IMR-90 (cell line): ENCODE measurements at places on chromosomes 12 and 14.

- no peak for DNase-seq
- no peaks in the 10 kb centered on the region for H3K27me3 ChIP-seq
- H3K4me1 ChIP-seq: peaks cover 2% of the 10 kb centered on the region; the same call in 1 of the 2 replicates
- H3K4me3 ChIP-seq: no peak overlapping the region
- no peaks in the 10 kb centered on the region for H3K36me3 ChIP-seq
- no peak overlapping the region for H3K27ac ChIP-seq
Observed at GRCh38 chr12:25494926-25495325, 58.2 kb downstream of the LMNTD1 start.

DNA sequence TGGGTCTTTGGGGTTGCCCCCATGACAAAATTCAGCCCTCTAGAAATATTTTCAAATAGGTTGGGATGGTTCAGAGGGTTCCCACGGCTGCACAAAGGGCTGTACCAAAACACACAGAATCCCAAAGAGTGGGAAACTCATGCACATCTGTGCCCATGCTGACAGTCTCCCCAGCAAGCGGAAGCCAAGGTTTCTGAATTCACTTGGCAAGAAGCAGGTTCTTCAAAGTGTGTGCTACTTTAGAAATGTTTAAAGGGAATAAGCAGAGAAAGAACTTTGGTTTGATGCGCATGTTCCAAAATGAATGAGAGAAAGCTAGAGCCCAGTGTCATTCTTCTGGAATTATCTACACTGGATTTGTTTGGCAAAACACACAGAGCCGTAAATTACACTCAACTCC, 46.7 kb downstream of the FOXN3 start:
- peaks cover 25% of the 10 kb centered on the region for H3K4me1 ChIP-seq
- H3K27me3 ChIP-seq: no peaks in the 10 kb centered on the region
- H3K27ac ChIP-seq: no peak overlapping the region
- H3K36me3 ChIP-seq: no peaks in the 10 kb centered on the region
- DNase-seq: no peak

GRCh38 chr12:101743242-101743641, 4.0 kb upstream of the SYCP3 start:
- DNase-seq: no peak
- H3K36me3 ChIP-seq: peaks cover 23% of the 10 kb centered on the region
- no peaks in the 10 kb centered on the region for H3K27me3 ChIP-seq
- no peak overlapping the region for H3K4me3 ChIP-seq
- H3K27ac ChIP-seq: no peak overlapping the region
- H3K4me1 ChIP-seq: no peaks in the 10 kb centered on the region

- DNase-seq: no peak
- H3K4me3 ChIP-seq: no peak overlapping the region
- H3K4me1 ChIP-seq: 0 out of 2 replicates have a peak, but pooled peaks cover 3% of the 10 kb centered on the region
- no peak overlapping the region for H3K27ac ChIP-seq
Observed at GRCh38 chr12:123003257-123003656, 22.8 kb downstream of the ARL6IP4 start.

DNA sequence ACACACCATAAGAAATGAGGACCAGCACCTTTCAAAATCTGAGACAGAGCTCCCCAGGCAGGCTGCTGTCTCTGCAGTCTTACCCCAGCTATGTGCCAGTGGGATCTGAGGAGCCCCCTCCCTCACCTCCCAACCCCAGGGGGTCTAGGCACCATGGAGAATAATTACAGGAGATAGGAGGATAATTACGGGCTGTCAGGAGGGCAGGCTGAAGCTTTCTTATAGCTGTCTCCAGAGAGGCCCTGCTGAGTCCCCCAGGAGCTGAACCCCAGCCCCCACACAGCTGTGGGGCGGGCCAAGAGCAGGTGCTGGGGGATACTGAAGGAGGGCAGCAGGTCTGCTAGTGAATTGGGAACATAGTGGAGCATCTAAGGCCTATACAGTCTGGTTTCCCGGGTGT, 6.8 kb downstream of the CPNE6 start:
- peaks cover 90% of the 10 kb centered on the region for H3K27me3 ChIP-seq
- no peaks in the 10 kb centered on the region for H3K36me3 ChIP-seq
- H3K27ac ChIP-seq: no peak overlapping the region
- peaks cover 2% of the 10 kb centered on the region; the same call in 1 of the 2 replicates for H3K4me1 ChIP-seq
- no peak for DNase-seq

- no peaks in the 10 kb centered on the region for H3K4me1 ChIP-seq
- no peak overlapping the region for H3K4me3 ChIP-seq
Observed at GRCh38 chr12:91695964-91696363, 449.7 kb downstream of the BTG1 start.

GRCh38 chr12:67504026-67504425, 144.5 kb upstream of the DYRK2 start:
- H3K27ac ChIP-seq: no peak overlapping the region
- H3K27me3 ChIP-seq: peaks cover 13% of the 10 kb centered on the region
- no peaks in the 10 kb centered on the region for H3K4me1 ChIP-seq
- H3K4me3 ChIP-seq: no peak overlapping the region
- no peaks in the 10 kb centered on the region for H3K36me3 ChIP-seq
- no peak for DNase-seq

GRCh38 chr12:58873496-58873895, 46.8 kb downstream of the LRIG3 start:
- H3K27me3 ChIP-seq: no peaks in the 10 kb centered on the region
- H3K36me3 ChIP-seq: peaks cover 54% of the 10 kb centered on the region
- no peak overlapping the region for H3K4me3 ChIP-seq
- no peak for DNase-seq
- H3K4me1 ChIP-seq: peaks cover 3% of the 10 kb centered on the region; the same call in 1 of the 2 replicates
- H3K27ac ChIP-seq: no peak overlapping the region

DNA sequence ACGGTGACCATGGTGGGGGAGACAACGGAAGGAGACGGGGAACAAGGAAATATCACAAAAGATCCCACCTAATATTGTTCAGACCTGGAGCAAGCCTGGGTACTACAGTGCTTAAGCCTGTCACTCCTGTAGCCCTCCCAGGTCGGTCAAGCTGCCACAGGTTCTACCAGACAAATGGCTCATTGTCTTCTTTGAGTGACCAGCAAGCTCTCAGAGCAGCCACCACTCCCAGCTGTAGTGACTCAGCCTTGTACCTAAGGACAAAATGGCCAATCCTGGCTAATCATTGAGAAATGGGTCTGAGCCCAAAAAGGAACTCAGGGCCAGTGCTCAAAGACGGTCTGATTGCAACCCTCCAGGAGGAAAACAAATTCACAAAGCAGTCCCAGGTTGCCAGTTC, 238.4 kb upstream of the NOS1 start:
- no peaks in the 10 kb centered on the region for H3K36me3 ChIP-seq
- DNase-seq: no peak
- no peaks in the 10 kb centered on the region for H3K4me1 ChIP-seq

DNA sequence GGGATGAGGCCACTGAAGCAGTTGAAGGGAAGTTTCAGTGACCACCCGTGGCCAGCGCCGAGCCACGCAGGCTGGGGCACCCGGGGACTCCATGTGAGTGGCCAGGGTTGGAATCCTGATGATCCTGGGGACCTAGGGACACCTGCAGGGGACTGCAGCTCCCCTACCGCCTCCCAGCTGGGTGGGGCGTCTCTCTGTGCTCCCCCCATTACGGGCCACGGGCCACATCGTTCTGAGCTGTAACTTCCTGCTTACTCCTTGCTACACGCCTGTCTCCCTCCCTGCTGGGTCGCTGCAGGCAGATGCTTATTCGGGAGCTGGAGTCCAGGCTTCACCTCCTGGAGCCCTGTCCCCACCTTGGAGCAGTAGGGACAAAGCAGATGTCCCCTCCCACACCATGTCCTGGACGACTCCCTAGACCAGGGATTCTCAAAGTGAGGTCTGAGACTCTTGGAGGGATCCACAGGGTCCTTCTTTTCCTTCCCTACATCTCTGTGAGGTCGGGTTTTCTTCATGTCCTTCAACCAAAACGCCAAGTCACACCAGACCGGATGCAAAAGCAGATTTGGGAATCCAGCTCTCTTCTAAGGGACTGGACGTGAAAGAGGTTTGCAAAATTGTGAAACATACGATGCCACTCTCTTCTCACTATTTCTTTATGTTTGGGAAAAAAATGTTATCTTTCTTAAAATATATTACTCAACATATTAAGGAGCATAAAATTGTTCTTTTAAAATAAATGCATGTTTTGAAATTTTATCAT, 85.9 kb upstream of the NCOR2 start:
- H3K36me3 ChIP-seq: no peaks in the 10 kb centered on the region
- H3K4me3 ChIP-seq: no peak overlapping the region
- H3K27ac ChIP-seq: peak overlapping the region; percentile 39; the same call in 1 of the 2 replicates
- no peaks in the 10 kb centered on the region for H3K27me3 ChIP-seq
- peaks cover 25% of the 10 kb centered on the region for H3K4me1 ChIP-seq

- DNase-seq: no peak
- H3K4me1 ChIP-seq: no peaks in the 10 kb centered on the region
- H3K36me3 ChIP-seq: no peaks in the 10 kb centered on the region
- peaks cover 88% of the 10 kb centered on the region for H3K27me3 ChIP-seq
- no peak within 1 kb of the TSS for H3K27ac ChIP-seq
Observed at GRCh38 chr12:54028314-54029201, at the start of gene HOXC6. Gene HOXC6, plus strand, starts transcription at chr12:54028440. Its CDS starts 82 bp downstream, at chr12:54028522.

DNA sequence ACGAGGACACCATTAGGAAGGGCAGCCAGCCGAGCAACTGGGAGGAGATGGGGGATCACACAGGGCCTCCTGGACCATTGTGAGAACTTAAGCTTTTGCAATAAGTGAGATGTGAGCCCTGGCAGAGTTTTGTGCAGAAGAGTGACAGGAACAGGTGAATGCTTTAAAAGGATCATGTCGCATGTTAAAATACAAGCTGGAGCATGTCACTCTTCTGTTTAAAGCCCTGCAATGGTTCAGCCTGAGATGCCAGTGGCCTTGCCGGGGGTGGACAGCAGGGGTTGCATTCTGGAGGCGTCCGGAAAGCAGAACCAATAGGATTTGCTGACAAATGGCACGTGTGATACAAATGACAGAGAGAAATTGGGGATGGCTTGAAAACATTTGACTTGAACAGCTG, 137.5 kb upstream of the RFLNA start:
- H3K27me3 ChIP-seq: peaks cover 42% of the 10 kb centered on the region
- no peaks in the 10 kb centered on the region for H3K36me3 ChIP-seq
- H3K4me3 ChIP-seq: no peak overlapping the region
- no peak for DNase-seq
- no peak overlapping the region for H3K27ac ChIP-seq
- no peaks in the 10 kb centered on the region for H3K4me1 ChIP-seq

DNA sequence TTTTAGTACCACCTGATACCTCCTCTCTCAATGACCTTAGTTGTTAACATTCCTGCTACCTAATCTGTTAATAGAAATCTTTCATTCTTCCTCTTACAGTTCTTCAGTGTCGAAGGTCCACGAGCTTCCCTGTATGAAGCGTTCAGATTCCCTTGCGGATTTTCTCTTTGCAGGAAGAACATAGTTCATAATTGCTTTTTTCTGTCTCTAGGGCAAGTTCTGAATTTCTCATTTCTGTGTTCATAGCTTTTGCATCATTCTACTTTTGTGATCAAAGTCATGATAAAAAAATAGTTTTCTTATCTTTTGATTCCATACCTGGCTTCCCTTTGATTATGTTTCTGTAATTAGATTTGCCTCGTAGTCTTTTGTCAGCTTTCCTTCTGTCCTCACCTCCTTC, 94.9 kb downstream of the EML1 start:
- H3K27ac ChIP-seq: no peak overlapping the region
- no peak for DNase-seq
- no peaks in the 10 kb centered on the region for H3K4me1 ChIP-seq
- H3K4me3 ChIP-seq: no peak overlapping the region
- H3K36me3 ChIP-seq: peaks cover 4% of the 10 kb centered on the region
- no peaks in the 10 kb centered on the region for H3K27me3 ChIP-seq

DNA sequence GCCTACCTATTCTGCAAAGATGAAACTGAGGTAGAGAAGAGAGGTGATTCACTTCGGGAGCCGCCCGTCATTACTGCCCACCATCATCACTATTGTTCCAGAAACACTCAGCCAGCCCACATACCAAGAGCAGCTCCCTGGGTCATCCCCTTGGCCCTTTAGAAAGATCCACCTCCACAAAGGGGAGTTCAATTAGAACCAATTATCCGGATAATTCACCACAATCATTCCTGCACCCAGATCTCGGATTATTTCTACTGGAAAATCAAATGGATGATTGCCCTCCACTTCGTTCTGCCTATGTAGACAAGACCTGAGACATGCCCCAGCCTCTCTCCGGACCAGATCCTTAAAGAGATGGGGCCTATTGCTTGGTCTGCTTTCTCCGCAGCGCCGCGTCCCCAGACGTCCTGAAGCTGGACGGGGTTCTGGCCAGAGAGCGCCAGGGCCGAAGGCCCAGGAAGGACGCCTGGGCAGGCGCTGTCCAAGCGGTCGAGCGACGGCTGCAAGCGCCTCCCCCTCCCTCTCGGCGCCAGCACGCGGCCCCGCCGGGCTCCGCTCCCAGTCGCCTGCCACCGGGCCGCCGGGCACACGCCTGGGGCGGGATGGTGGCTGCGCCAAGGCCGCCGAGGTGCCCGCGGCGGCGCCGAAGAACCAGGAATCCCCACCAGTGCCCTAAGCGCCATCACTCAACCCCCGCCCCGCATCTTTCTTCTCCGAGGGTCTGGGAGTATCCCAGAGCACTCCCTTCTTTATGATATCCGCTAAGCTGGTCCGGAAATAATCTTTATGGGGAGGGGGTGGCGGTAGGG, 1.3 kb upstream of the ASCL1 start:
- H3K36me3 ChIP-seq: no peaks in the 10 kb centered on the region
- H3K27ac ChIP-seq: no peak overlapping the region
- no peak overlapping the region for H3K4me3 ChIP-seq

- no peak overlapping the region for H3K27ac ChIP-seq
- no peak overlapping the region for H3K4me3 ChIP-seq
- DNase-seq: no peak
- no peaks in the 10 kb centered on the region for H3K27me3 ChIP-seq
- no peaks in the 10 kb centered on the region for H3K4me1 ChIP-seq
Observed at GRCh38 chr12:123329799-123330198, 34.8 kb downstream of the SBNO1 start.

DNA sequence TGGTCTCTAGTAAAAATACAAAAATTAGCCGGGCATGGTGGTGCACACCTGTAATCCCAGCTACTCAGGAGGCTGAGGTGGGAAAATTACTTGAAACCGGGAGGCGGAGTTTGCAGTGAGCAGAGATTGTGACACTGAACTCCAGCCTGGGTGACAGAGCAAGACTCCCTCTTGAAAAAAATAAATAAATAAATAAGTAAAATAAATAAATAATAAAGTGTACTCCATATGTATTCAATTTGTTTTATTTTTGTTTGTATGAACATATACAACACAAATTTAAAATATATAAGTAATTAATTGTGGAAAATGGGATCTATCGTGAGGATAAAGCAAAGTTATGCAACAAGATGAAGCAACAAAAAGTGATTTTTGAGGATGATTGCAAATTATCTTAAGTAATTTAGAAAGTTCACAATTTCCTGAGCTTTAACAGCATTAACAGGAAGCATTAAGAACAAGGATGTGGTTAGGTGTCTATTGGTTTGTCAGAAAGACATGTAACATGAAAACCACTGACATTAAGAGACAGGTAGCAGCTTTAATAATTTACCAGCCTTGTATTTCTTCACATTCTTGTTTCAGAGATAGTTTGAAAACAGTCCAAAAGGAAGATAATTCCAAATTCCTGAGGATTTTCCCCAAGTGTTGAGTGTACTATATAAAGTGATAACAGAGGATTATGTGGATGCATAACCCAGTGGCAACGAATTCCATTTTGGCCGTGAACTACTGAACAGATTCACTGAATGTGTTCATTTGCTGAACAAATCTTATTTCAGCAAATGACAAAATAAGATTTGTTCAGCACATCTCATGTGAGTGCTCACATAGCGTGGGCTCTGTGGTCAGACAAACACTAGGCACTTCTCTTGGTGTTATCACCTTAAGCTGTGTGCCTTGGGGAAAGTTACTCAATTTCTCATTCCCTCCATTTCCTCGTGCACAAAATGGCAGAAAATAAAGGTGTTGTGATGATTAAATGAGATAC, 68.6 kb upstream of the RESF1 start:
- H3K27me3 ChIP-seq: peaks cover 4% of the 10 kb centered on the region; the same call in 1 of the 2 replicates
- no peak for DNase-seq
- no peaks in the 10 kb centered on the region for H3K4me1 ChIP-seq
- H3K36me3 ChIP-seq: no peaks in the 10 kb centered on the region
- H3K27ac ChIP-seq: no peak overlapping the region
- no peak overlapping the region for H3K4me3 ChIP-seq
